ENCODE measurements at places on chromosomes 6 and 20. TPM values are rescaled to one million over a fixed set of nuclear protein-coding genes. Genes with fewer than 3 reads are reported as not detected.

GRCh38 chr20:14644306-14645097, 307.1 kb upstream of the FLRT3 start:
- H3K27ac ChIP-seq = no peak overlapping the region
- DNase-seq = no peak
- no peaks in the 10 kb centered on the region for H3K4me1 ChIP-seq
- H3K27me3 ChIP-seq = no peaks in the 10 kb centered on the region
- H3K4me3 ChIP-seq = no peak overlapping the region
- H3K36me3 ChIP-seq = no peaks in the 10 kb centered on the region

The TNFRSF6B gene
- 4.5 TPM for total RNA-seq

- DNase-seq = no peak
- peaks cover 10% of the 10 kb centered on the region for H3K4me1 ChIP-seq
- peaks cover 81% of the 10 kb centered on the region for H3K36me3 ChIP-seq
- H3K4me3 ChIP-seq = no peak overlapping the region
These were observed 88.3 kb downstream of the SSR1 start for GRCh38 chr6:7224731-7225130.

The KHDC1L gene
- not detected for total RNA-seq

The KIFC1 gene
- total RNA-seq = 6.7 TPM

DNA sequence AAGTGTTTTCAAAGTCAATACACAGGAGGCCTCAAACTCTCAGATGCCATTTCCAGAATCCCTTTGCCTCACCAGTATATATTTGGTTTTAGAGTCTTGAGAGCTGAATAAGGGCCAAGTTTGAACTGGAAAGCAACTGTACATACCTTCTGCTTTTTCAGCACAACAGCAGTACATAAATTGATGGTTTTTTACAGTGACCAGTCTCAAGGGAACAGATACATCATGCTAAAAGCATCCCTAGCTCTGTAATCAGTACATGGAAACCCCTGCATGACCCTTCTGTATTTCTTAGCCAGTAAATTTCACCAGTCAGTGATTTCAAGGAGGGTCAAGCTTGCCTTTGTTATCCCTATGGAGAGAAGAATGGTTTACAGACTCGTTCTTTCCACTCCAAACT, 40.6 kb upstream of the ECHDC1 start:
- no peak overlapping the region for H3K27ac ChIP-seq
- no peak for DNase-seq
- H3K36me3 ChIP-seq = no peaks in the 10 kb centered on the region
- H3K27me3 ChIP-seq = no peaks in the 10 kb centered on the region
- H3K4me1 ChIP-seq = no peaks in the 10 kb centered on the region
- no peak overlapping the region for H3K4me3 ChIP-seq

GRCh38 chr6:137512757-137513605, 18.8 kb upstream of the OLIG3 start:
- no peaks in the 10 kb centered on the region for H3K4me1 ChIP-seq
- no peaks in the 10 kb centered on the region for H3K27me3 ChIP-seq
- no peak overlapping the region for H3K4me3 ChIP-seq

DNA sequence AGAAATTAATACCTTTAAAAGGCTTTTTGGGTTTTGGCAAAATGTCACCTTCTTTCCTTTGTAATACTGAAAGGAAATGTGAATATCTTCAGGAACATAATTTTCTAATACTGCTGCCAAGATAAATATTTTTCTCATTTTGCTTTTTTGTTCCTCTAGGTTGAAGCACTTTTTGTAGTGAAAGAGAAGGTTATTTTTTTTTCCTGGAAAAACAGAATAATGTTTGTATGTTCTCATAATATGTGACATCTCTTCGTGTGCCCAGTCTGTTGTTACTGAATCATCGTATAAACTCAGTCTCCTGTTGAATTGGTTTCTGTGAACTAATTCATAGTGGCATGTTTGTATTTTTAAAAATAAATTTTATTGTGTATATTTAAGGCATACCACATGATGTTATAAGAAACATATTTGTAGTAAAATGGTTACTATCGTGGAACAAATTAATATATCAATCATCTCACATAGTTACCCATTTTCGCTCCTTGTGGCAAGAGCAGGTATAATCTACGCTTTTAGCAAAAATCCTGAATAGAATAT, 74.4 kb downstream of the SH3BGRL2 start:
- H3K27ac ChIP-seq = no peak overlapping the region
- H3K36me3 ChIP-seq = peaks cover 19% of the 10 kb centered on the region
- DNase-seq = no peak
- no peaks in the 10 kb centered on the region for H3K27me3 ChIP-seq
- H3K4me1 ChIP-seq = no peaks in the 10 kb centered on the region
- no peak overlapping the region for H3K4me3 ChIP-seq

- no peaks in the 10 kb centered on the region for H3K4me1 ChIP-seq
- H3K27me3 ChIP-seq = no peaks in the 10 kb centered on the region
- H3K27ac ChIP-seq = no peak overlapping the region
- no peak for DNase-seq
- H3K36me3 ChIP-seq = no peaks in the 10 kb centered on the region
These were observed 114.7 kb downstream of the GJA10 start for GRCh38 chr6:90008908-90009501.

GRCh38 chr6:161435748-161436070, 161.8 kb upstream of the AGPAT4 start:
- no peaks in the 10 kb centered on the region for H3K36me3 ChIP-seq
- no peak overlapping the region for H3K27ac ChIP-seq
- H3K4me3 ChIP-seq = no peak overlapping the region

- no peaks in the 10 kb centered on the region for H3K27me3 ChIP-seq
- H3K27ac ChIP-seq = peak overlapping the region; percentile 78
- peak; percentile 83 for DNase-seq
- peaks cover 35% of the 10 kb centered on the region for H3K4me1 ChIP-seq
These were observed 57.9 kb upstream of the MAP7 start for GRCh38 chr6:136607932-136608772.

GRCh38 chr6:15171026-15171425, 74.8 kb upstream of the JARID2 start:
- H3K36me3 ChIP-seq = no peaks in the 10 kb centered on the region
- DNase-seq = no peak
- H3K27me3 ChIP-seq = no peaks in the 10 kb centered on the region
- no peak overlapping the region for H3K27ac ChIP-seq
- no peak overlapping the region for H3K4me3 ChIP-seq

The HLA-DPB1 gene
- total RNA-seq = not detected

DNA sequence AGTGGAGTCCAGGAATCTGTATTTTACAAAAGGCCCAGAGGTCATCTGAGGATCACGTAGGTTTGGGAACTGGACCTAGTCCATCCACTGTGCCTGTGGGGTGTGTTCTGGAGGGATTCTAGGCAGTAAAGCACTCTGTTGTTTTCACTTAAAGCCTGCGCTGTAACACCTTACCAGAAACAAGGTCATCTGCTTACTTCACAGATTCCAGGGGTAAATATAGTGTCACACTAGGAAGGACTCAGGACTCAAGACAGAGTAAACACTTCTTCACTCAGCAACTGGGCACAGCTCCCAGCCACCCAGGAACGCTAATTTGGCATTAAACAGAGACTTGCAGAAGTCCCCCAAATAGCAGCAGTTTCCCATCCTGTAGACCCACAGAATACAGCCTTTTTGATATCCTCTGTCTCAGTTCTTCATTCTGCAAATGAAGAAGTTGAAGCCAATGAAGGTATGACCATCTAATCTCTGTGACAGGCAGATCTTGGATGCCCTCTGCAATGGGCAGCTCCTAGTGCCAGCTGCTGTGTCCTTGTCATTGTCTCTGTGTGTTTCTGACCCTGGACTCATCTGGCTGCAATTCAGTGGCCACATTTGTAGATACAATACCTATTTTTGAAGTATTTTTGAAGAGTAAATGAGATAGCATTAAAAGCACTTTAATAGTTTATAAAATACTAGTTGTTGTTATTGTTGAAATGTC, 129.1 kb downstream of the SLC24A3 start:
- H3K27me3 ChIP-seq = no peaks in the 10 kb centered on the region
- H3K4me3 ChIP-seq = no peak overlapping the region
- DNase-seq = peak; percentile 25
